ENCODE measurements at places on chromosomes 13 and 19.

- peak; percentile 42 for DNase-seq
Observed at GRCh38 chr13:44403461-44404056, 29.9 kb downstream of the SERP2 start.

DNA sequence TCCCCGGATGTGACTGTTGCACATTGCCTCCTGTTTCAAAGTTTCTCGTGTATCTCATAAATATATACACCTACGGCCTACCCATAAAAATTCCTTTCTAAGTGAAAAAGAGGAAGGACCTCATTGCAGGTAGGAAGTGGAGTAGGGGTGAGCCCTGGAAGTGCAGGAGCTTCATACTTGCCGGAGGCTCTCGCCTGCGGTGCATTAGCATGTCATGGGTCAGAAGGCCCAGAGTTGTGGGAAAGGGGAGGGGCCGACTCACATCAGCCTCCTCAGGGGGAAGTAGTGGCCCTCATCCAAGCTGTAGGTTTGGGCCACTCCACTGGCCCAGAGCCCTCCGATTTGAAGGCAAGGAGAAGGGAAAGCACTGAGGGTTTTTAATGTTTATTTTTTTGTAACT lies 26.0 kb upstream of the IRS2 start:
- DNase-seq, result no peak

- no peak for DNase-seq
Observed at GRCh38 chr19:54594737-54595136, 1.3 kb downstream of the LILRA1 start.

DNA sequence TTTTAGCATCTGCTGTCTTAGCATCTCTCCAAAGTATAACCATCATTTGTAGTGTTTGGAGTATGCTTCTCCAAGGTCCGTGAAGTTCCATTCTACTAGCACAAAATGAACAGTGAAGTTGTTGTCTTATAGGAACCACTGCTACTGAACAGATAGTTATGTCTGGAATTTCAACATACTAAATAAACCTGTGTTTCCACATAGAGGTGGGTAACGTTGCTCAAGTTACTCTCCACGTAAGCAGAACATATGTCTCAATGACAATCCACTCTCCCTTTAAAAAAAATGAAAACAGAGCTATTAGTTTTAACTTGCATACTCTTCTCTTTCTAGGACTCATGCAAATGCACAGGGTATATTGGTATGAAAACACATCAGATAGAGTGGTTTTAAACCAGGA lies 184.3 kb upstream of the TRPC4 start:
- DNase-seq, result no peak

- DNase-seq, result peak; percentile 93
Observed at GRCh38 chr19:39411832-39412099, 703 bp upstream of the PLEKHG2 start.

DNA sequence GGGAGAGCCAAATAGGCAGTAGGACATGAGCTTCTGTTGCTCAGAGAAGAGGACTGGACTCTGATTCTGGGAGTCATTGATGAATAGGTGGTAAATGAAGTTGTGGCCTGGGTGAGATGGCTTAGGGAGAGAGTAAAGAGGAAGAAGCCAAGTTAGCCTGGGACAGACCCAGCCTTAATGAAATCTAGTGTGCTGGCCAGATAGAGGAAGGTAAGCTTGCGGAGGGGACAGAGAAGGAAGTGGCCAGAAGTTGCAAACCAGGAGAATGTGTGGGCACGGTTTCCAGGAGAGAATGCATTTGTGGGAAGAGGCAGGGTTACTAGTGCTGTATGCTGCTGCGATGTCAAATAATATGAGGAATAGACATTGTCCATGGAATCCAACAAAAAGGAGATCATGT lies 83.3 kb upstream of the OLFM4 start:
- no peak for DNase-seq

- DNase-seq, result peak; percentile 57
Observed at GRCh38 chr19:7833225-7834099, 3.4 kb downstream of the EVI5L start.

DNA sequence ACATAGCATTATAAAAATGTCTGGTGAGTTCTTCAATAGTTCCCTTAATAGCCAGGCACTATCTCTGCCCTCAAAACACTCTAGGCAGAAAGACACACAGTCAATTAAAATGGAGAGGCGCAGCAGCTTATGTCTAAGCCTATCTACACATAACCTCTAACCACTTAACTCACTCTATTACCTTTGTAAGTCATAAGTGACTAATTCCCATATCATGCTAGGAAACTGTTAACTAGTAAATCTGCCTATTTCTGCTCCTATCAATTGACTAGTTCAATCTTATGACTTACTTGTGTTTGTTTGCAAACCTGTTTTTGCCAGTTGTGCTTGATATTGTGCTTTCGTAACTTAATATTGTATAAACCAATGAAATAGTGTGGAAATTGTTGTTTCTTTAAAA lies 3.2 kb downstream of the CCDC122 start:
- DNase-seq, result no peak

- no peak for DNase-seq
Observed at GRCh38 chr13:100459747-100460146, 128.8 kb downstream of the GGACT start.

- no peak for DNase-seq
Observed at GRCh38 chr13:44667943-44668342, 91.8 kb upstream of the TSC22D1 start.

DNA sequence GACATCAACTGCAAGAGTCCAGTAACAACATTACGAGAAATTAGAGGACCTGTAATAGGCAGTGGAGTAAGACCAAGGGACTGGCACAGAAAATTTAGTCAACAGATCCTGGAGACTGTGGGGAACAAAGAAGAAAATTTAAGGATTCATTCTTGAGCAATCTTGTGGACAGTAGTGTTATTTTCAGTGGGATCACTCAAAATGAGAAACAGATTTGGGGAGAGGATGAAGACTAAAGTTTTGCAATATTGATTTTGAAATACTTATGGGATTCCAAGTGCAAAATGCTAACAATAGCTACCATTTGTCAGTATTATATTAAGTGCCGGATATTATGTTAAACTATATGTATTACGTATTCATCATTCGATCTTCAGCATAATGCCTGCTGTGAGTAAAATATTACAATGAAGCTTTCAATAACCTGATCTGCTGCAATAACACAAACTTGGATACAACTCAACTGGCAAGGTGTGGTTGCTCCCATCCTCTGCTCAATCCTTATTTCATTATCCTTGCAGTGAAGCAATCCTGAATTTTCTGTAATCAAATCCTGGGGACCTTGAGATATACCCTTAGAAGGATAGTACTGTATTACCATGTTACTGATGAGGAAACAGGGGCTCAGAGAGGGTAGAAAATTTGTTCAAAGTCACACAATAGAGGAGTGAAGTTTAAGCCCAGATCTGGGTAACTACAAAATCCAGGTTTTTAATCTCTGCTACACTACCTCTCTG lies 84.2 kb downstream of the SACS start:
- DNase-seq, result no peak

- peak; percentile 71 for DNase-seq
Observed at GRCh38 chr19:17234911-17235299, 8.9 kb downstream of the OCEL1 start.

DNA sequence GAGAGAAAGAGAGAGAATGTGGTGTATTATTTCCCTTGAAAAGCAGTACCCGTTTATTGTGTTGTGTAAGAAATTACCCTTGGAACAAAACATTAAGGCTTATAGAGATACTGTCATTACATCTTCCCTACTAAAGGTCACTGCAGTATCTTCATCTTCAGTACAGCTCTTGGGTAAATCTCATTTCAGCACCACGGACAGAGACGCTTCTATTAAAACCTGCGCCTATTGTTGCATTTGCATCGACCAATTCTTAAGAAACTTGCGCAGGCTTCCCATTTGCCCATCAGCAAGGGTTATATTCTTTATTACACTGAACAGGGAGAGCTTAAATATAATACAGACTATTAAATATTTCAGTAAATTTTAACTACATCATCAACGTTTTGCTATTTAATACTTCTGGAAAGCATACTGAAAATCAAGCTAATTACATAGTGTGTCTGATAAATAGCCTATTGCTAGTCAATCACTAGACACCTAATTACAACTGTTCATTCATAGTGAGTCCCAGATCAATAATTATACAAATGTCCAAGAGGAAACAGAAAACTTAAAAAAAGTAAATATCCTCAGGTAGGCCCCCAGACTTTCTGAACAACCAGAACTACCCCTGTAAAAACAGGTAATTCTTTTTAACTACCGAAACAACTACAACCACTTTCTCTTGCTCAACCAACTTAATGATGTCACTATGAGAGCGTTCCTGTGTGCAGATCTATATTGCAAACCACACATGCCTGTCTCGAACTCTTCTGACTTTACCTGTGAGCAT lies 350.6 kb downstream of the LIG4 start:
- DNase-seq, result peak; percentile 26

DNA sequence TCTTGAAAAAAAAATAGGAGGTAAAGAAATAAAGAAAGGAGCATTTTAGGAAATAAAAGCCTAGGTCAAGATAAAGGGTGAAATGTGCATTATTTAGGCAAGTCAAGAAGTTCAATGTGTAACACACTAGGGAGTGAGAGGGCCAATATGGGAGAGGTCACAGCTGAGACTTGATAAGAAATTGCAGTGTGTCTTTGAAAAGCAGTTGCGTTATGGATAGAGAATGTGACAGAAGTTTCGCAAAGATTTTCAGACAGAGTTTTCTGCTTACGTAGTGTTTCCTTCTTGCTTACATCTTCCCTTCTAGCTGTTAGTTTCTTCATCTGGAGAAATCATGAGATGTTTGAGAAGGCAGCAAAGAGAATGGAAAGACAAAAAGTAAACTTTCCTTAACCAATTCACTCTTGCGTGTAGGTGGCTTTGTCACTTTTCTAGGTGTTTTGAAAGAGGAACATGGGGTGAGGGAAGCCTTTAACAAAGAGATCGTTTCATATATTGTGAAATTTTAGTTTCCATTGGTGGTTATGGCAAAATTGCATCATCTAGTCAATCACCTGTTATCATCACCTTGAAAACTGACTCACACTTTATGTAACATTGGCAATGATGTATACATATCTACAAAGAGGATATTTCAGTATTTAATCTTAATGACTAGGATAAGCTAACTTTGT lies 975.5 kb downstream of the OLFM4 start:
- DNase-seq, result no peak

DNA sequence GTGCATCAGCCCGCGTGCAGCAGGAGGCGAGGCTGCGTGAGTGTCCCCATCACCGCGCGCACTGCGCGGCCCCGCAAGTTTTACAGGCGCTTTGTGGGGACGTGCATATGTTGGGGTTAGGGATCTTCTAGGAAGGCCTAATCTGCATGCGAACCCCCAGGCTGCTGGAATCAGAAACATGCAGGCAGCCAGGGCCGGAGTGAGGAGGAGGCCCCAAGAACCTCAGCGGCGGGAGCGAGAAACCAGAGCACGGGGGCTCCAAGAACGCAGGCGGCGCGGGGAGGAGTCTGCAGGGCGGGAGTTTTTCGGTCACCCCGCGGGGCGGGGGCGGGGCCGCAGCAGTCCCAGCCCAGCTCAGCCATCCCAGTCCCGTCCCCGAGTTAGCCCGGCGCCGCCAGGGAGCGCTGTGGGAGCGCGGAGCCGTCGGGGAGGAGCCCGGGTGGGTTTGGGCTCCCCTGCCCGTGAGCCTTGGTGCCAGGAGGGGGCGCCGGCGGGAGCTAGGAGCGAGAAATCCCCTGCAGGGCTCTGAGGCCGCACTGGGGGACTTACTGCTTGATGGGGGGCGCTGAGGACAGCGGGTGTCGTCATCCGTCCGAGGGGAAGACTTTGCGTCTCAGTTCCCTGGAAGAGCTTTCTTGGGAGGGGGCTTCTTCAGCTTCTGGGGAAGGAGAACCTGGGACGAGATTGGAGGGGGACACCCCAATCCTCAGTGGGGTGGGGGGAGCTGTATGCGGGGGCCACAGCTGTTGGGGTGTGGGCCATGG lies 933 bp upstream of the NRTN start:
- peak; percentile 78 for DNase-seq

Measured in cerebellar cortex (tissue), 1 donor.